ENCODE measurements at places on chromosomes 12 and 14.

GRCh38 chr12:30945443-30946164 is 19.1 kb downstream of the TSPAN11 start:
- no peak for DNase-seq

DNA sequence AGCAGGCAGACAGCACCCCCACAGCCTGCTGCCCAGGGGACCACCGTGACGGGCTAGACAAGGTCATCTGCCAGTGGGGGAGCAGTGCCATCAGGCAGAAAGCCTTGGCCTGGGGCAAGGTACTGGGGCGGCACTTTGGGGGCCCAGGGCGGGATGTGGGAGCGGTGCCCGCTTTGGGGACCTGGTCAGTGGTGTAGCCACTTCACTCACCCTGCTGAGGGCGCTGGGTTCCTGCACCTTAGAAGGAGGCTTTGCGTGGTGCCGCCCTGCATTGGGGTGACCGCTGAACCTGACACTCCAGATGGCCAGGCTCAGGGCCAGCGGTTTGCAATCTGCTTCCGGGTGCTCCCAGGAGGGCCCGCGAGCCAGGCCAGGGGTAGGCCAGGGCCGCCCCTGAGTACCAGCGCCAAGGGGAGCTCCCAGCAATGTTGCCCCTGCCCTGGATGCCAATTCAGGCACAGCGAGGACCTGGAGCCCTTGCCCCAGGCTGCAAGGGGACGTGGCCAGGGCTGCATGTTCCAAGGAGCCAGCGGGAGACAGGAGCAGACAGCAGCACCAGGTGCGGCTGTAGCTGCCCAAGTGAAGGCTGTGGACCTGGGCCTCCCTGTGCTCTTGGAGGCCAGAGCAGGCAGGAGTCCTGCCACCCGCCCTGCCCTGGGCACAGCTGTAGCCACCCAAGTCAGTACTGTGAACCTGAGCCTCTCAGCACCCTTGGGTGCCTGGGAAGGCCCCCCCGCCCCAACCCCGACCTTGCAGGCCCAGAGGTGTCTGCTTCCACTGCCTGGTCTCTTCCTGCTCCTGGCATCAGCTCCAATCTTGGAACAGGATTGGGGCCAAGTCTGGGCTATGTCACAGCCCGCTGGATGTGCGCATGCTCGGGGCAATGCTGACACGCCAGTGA is 550.7 kb downstream of the SLC6A15 start:
- DNase-seq: no peak

DNA sequence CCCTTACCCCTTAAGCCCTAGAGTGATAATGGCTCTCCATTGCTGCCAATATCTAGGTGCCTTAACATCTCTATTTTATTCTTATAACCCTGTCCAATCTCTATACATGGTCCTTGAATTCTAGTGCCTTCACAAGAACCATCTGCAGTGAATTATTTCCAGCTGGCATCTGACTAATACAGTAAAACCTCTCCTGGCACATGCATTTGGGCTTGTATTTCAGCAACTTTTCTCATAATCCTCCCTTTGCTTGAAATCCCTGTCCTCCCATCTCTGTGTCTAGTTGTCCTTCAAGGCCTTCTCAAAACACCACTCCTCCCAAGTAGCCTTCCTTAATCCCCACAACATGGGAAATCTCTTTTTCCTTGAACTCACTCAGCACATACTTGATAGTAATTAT is 14.2 kb upstream of the HMGA2 start:
- DNase-seq: no peak

- DNase-seq: peak; percentile 4
These were observed 62.4 kb downstream of the SRGAP1 start for GRCh38 chr12:63906876-63907275.

DNA sequence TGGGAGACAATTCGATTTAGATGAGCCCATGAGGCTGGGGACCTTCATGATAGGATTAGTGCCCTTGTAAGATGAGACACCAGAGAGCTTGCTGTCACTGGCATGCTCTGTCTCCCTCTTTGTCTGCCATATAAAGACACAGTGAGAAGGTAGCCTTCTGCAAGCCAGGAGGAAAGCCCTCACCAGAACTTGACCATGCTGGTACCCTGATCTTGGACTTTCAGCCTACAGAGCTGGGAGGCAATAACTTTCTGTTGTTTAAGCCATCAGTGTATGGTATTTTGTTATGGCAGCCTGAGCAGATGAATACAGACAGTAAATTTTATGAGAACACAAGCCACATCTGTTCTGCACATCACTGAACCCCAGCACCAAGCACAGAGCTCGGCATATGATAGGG is 38.1 kb upstream of the RASSF3 start:
- no peak for DNase-seq

Measured in ecto neural progenitor cell (in vitro differentiated cells).